ENCODE measurements at places on chromosomes 1 and 21. TPM values are rescaled to one million over a fixed set of nuclear protein-coding genes. Genes with fewer than 3 reads are reported as not detected.

ADAMTSL4 gene
- total RNA-seq: 3.0 TPM

SPRR2D gene
- not detected for total RNA-seq

FAM3B gene
- total RNA-seq: not detected

DLGAP3 gene
- total RNA-seq: 0.27 TPM

AMPD1 gene
- not detected for total RNA-seq

PKLR gene
- total RNA-seq: not detected

TMEM125 gene
- total RNA-seq: not detected

MEX3A gene
- 3.1 TPM for total RNA-seq

ACOT7 gene
- 72.7 TPM for total RNA-seq

IVL gene
- total RNA-seq: 0.03 TPM

AP4B1 gene
- 11.0 TPM for total RNA-seq

BEST4 gene
- total RNA-seq: 0.30 TPM

All from A549 treated with CpdA at 1 μM for 4 hours (cell line).